ENCODE measurements at places on chromosomes 4 and X.

GRCh38 chr4:127849505-127850234, 31.0 kb upstream of the PLK4 start:
- DNase-seq = no peak

DNA sequence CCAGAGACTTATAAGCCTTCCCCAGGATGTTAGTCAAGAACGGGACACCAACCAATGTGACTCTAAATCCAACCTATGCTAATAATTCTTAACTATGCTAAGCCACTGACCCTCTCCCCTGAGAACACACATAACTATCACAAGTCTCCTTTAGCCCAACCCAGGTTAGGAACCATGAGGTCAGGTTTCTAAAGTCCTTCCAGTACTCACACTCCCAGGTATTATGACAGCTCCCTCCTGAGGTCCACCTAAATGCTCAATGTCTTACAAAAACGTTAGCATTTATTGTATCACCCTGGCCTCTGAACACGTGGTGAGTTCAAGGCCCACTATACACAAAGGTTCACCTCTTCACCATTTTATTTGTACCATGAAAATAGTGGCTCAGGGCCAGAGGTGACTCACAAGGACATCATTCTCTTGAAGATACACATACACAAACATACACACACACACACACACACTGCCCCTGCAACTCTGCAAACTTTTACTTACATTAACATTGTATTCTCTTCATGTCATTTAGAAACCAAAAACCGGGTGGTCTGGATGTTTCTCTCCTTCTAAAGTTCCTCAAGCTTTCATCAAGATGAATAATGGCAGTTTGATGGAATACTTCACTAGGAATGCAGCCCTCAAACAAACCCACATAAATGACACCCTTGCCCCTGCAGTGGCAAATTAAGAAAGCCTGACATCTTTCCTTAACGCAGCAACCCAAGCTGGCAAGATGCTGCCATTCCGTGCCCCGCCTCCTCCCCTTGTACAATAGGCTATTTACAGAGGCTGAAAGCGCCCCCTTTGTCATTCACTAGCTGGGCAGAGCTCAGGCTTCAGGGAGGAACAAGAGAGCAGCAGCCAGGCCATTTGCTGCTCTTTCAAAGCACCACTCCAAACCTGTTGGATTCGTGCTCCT, 17.7 kb downstream of the ACSL1 start:
- DNase-seq = no peak

GRCh38 chr4:4439782-4440181, 52.9 kb downstream of the NSG1 start:
- DNase-seq = no peak

- no peak for DNase-seq
Observed at GRCh38 chr4:90207887-90208454, 80.8 kb downstream of the CCSER1 start.

GRCh38 chrX:46630141-46630540, 56.6 kb downstream of the CHST7 start:
- DNase-seq = no peak

- DNase-seq = no peak
Observed at GRCh38 chr4:75340561-75340960, 173.6 kb downstream of the RCHY1 start.

DNA sequence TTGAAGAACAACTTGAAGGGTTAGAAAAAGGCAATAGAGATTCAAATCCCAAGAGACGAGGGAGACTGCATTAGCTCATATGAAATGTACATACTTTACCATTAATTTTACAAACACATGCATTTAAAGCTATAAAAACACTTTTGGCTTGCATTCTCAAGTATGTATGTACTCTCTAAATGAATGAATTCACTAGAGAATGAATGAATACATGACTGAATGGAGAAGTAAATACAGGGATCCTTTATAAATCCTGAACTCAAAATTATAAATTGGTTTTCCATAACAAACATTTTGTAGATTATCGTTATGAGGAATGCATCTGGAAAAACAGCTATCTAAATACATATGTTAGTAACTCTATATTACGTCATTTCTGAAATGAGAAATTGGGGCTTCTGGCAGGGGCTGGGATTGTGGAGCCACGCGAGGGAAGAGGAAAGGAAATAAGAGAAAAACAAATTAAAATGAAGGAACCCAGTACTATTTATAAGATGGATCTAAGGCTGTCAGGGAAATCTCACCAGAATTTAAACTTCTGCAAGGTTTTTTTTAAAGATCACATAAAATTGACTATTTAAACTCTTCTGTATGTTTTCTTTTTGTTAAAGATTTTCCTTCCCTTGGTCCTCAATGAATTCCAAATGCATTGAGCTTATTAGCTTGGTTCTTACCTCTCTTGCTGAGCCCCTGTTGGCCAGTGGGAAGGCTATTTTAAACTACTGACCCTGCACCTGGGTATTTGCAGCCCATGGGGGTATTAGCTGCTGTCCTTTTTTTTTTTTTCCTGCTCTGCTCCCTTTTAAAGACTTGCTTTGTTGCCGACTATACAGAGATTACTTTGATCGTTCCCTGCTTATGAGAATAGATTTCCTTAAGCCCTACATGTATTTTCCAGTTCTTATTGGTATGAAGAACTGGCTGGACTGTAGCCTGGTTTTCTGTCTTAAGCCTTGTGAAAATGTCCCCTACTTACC, 207.8 kb downstream of the ADGRL3 start:
- DNase-seq = no peak

GRCh38 chrX:11427453-11428071, 134.3 kb downstream of the AMELX start:
- DNase-seq = no peak

GRCh38 chrX:71302461-71303213, 1.1 kb downstream of the ITGB1BP2 start:
- DNase-seq = no peak

- DNase-seq = no peak
Observed at GRCh38 chr4:141571362-141571761, 65.0 kb upstream of the IL15 start.

GRCh38 chr4:152369203-152369901, 166.5 kb downstream of the FBXW7 start:
- no peak for DNase-seq

GRCh38 chr4:142840516-142841123, 5.5 kb downstream of the INPP4B start:
- peak; percentile 0 for DNase-seq

DNA sequence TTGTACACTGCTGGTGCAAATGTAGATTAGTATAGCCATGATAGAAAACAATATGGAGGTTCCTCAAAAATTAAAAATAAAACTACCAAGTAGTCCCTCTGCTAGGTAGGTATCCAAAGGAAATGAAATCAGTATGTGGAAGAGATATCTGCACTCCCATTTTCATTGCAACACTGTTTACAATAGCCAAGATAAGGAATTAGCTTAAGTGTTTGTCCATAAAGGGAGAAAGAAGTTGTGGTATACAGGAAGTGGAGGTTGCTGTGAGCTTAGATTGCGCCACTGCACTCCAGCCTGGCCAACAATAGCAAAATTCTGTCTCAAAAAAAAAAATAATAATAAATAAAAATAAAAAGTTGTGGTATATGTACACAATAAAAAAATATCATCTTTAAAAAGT, 325.0 kb upstream of the EMCN start:
- DNase-seq = no peak

GRCh38 chr4:39770969-39771724, 73.2 kb downstream of the UBE2K start:
- no peak for DNase-seq

DNA sequence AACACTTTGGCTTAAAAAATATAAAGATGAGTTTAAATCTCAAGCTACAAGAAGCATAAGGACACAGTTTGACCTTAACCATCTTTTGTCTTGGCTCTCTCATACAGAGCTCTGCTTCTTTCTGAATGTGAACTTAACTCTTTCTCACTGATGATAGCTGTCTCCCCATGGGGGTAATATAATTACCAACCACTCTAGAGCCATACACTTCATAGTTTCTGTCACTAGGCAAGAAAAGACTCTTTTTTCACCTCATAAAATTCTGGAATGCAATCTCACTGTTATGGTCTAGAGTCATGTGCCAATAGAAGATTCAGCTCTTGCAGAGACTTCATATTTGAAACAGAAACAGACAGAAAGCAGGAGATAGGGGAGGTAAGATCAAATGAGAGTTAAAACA, 481.7 kb upstream of the AGA start:
- DNase-seq = no peak

- no peak for DNase-seq
Observed at GRCh38 chr4:16594128-16594527, 304.3 kb downstream of the LDB2 start.

- no peak for DNase-seq
Observed at GRCh38 chrX:65407157-65407626, 127.4 kb downstream of the LAS1L start.

DNA sequence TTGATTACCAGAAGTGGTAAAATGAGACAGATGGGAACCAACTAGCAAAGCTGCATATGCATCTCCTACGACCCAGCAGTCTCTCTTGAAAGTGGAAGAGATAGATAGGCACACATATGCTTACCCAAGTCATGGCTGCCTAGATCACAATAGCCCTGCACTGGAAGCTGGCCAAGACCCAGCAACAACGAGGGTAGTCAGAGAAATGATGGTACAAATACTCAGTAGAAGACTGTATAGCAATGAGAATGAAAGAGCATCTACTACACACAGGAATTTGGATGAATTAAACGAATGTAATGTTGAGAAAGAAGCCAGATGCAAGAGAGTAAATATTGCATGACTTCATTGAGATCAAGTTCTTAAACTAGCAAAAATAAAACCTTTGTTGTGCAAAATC, 100.3 kb upstream of the FAT1 start:
- no peak for DNase-seq

GRCh38 chr4:20544645-20545044, 155.6 kb upstream of the PACRGL start:
- no peak for DNase-seq

GRCh38 chr4:80265571-80266252, 752 bp upstream of the FGF5 start:
- peak; percentile 1 for DNase-seq

DNA sequence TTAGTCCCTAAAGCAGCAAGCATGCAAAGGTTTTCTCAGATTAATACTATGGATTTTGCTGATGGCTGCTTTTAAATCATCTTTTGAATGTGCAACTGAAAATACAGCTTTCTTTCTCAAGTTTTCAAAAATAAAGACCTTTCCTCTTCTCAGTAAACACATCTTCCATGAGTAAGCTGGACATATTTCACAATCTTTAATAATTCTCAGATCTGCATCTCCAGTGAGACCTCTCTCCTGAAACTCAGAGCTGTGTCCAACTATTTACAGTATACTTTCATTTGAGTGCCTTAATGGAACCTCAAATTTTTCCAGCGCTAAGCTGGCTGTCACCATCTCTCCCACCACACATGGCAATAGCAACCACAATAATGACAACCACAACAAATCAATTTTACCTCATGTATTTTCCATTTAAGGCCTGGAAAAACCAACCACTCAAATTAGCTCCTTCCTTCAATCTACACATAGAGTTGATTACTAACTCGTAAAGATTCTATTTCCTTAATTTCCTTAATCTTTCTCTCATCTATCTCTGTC, 192.4 kb upstream of the RPL34 start:
- no peak for DNase-seq

DNA sequence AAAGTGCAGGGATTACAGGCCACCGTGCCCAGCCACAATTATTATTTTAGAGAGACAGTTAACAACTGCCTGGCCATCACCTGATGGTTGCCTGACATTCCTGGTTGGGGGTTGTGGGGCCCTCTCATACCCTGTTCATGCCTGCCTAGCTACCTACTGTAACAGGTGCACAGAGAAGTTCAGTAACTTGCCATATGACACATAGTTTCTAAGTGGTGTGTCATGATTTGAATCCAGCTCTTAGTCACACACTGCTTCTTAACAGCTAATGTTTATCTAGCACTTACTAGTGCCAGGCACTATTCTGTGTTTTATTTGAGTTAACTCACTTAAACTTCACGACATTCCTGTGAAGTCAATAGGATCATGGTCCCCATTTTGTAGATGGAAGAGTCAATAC, 122.7 kb upstream of the JADE1 start:
- DNase-seq = no peak

DNA sequence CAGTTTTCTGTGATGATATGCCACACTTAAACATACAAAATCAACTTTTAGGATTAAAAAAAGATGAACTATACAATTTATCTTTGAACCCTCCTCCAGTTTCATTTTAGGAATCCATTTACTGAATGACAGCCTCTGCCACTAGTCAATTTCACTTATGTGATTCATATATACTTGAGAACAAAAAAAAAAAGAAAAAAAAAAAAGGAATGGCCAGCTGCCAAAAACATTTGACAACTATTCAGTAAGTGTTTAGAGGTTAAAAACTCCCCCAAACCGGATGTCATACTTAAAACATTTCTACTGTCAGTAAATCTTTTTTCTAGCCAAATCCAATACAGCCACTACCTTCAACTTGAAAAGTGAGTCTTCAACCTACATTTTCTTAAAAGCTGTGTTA, 266.7 kb upstream of the MAGEB2 start:
- no peak for DNase-seq

GRCh38 chr4:55087009-55087912, 38.1 kb downstream of the KDR start:
- DNase-seq = no peak

DNA sequence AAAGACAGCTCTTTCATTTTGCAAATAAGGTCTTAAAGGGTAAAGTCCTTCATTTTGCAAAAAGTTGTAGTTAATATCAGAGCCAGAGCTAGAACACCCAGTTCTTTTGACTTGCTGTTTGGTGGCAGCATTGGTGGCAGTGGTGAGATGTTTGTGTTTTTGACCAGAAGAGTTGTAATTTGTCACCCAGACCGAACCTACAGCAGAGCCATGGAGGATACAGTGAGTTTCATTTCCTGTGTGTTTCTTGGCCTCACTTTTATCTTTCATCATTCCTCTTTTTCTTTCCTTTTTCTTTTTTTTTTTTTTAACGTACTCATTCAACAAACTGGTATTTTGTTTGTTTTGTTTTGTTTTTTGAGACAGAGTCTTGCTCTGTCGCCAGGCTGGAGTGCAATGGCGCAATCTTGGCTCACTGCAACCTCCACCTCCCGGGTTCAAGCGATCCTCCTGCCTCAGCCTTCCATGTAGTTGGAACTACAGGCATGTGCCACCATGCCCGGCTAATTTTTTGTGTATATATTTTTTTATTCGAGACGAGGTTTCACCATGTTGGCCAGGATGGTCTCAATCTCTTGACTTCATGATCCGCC, 116.4 kb downstream of the AFF1 start:
- DNase-seq = no peak

GRCh38 chr4:141560056-141560455, 76.3 kb upstream of the IL15 start:
- DNase-seq = no peak

GRCh38 chrX:19990151-19990555, 708 bp downstream of the BCLAF3 start:
- DNase-seq = no peak

Measured in NCI-H1105 (cell line).